Kidney epithelial cell (primary cell): ENCODE measurements at places on chromosomes 3 and 15.

- DNase-seq: no peak
Observed at GRCh38 chr3:128366652-128367051, 100.0 kb downstream of the DNAJB8 start.

DNA sequence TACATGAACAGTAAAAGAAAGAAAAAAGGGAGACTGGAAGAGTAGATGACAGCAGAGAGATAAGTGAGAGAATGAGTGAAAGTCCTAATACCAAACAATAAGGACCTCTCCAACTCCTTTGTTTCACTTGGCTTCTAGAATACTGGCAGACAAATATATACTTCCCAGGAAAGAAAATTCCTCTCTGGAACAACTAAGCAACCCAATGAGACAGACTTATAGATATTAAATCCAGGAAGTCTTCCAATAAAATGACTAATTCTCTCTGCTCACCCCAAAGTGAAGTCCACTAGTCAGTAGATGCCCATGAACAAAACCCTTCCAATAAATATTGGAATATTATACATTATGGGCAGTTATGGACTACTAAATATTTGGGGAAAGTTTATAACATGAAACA, 114.2 kb downstream of the NEDD4 start:
- DNase-seq: no peak

GRCh38 chr3:62647711-62648110, 227.5 kb downstream of the CADPS start:
- DNase-seq: no peak

- DNase-seq: no peak
Observed at GRCh38 chr3:45693941-45694521, 4.8 kb downstream of the SACM1L start.

DNA sequence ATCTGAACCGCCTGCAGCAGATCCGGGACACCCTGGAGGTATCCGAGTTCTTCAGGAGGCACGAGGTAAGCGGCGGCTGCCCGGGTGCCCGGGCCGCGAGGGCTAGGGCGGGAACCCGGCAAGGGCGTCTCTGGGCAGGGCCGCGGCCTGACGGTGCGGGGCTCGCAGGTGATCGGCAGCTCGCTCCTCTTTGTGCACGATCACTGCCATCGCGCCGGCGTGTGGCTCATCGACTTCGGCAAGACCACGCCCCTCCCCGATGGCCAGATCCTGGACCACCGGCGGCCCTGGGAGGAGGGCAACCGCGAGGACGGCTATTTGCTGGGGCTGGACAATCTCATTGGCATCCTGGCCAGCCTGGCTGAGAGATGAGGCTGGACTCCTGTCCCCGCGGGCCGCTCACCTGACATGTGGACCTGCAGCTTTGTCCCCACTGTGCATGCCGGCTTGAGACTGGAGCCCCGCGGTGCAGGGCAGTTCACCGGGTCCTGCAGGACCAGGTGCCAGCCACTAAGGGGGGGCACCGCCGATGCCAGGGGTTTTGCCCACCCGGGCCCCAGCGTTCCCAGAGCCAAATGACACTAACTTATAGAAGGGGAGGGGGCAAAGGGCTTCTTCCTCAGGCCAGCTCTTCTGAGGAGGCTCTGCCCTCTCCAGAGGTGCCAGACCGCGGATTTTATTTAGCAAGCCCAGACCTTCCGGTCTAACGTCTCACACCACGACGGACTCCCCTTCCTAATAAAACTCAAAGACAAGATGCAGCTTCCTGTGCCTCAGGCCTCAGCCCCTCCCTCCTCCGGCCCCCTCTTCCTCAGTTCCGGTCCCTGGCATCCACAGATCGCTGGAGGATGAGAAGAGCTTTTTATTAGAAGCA, 9.4 kb downstream of the ITPKA start:
- no peak for DNase-seq

DNA sequence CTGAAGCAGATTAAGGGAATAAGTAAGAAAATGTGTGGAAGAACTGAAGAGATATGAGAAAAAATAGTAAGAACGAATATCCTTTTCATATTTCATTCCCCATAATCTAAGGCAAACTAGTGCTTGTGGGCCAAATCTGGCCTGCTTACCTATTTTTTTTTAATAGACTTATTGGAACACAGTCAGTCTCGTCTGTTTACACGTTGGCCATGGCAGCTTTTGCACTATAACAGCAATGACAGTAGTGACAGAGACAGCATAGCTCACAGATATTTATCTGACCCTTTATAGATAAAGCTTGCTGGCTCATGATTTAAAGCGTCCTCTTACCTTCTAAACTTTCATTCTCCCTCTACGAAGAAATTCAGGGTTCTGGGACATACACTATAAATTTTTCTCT, 50.0 kb upstream of the CDAN1 start:
- no peak for DNase-seq

DNA sequence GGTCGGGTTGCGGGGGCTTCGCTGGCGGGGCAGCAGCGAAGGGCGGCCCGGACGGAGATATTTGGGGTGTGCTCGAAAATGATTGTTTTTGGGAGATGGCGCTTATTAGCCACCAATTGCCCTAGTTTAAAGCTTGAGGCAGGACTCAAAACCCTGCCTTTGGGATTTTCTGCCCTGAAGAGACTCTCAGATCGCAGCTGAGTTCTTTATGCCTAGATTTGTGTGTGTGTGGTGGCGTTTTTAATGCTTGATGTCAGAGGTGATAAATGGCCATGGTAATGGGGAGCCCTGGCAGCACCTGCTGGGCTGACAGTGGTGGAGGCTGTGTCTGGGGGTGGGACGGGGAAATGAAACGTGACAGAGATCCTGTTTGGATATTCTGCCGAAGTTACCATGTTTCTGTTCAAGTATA, 604 bp downstream of the KCTD6 start:
- DNase-seq: no peak

DNA sequence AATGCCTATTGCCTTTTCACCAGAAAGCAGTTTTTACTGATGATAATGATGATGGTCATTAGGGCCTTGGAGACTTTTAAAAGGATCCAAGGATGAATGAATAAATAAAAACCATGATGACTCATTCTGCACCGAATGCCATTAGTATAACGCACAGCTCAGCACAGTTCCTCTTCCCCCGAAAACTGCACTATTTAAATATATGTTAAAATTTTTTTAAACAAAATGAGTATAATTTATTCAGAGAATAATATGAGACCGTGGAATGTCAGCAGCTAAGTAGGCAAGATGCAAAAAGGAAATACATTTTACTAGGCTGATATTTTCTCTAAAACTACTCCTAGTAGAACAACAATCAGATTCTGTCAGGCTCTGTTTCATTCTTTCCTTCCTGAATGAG, 83.4 kb upstream of the NANOGP8 start:
- no peak for DNase-seq

DNA sequence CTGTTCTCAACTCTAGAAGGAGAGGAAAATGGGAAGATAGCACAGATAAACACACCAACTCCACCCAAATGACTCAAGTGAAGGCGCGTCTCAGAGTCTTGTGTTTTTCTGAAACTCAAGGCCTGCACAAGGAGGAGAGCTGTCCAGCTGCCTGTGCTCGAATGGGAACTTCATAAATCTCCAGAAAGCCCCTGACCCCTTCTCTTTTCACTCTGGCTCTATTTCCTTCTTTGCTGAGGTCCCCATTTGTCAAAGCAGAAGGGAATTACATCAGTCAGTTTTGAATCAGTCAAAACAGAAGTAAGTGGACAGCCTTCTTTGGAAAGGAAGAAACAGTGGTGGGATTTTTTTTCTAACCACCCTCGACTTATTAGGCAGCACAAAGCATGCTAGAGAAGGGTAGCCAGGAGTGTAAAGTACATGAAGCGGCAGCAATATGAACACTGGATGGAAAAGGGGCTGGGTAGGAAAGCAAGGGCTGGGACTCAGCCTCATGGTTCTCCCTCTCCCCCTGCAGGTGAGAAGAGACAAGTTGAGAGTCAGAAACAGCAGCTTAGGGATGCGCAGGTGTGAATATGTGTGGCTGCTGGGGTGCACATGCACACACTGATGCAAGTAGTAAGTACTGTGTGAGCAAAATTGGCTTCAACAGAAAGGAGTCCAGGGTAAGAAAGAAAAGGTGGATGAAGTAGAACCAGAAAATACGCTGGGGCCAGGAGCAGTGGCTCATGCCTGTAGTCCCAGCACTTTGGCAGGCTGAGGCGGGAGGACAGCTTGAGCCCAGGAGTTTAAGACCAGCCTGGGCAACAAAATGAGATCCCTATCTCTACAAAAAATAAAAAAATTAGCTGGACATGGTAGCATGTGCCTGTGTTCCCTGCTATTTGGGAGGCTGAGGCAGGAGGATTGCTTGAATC, 36.6 kb upstream of the MAGEF1 start:
- no peak for DNase-seq

DNA sequence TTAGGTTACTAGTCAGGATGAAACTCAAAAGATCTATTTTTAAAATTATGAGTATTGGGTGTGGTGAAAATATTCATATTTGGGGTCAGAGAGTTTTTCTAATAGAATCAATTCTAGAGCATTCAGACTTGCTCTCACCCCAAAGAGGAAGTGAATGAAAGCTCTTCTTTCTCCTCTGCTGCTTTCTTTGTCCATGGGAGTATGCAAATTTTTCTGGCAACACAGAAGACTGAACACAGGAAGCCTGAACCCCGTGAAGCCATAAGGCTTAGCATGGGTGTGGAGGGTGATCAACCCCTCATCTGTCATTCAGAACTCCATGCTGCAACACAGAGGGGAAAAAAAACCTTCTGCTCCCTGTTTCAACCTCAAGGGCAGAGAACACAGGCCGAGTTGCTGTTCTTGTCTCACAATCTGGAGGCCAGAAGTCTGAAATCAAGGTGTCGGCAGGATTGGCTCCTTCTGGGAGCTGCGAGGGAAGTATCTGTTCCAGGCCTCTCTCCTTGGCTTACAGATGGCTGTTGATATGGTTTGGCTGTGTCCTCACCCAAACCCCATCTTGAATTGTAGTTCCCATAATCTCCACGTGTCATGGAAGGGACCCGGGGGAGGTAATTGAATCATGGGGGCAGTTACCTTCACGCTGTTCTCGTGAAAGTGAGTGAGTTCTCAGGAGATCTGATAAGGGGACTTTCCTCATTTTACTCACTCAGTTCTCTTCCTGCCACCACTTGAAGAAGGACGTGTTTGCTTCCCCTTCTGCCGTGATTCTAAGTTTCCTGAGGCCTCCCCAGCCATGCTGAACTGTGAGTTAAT, 33.7 kb upstream of the CD47 start:
- DNase-seq: no peak

DNA sequence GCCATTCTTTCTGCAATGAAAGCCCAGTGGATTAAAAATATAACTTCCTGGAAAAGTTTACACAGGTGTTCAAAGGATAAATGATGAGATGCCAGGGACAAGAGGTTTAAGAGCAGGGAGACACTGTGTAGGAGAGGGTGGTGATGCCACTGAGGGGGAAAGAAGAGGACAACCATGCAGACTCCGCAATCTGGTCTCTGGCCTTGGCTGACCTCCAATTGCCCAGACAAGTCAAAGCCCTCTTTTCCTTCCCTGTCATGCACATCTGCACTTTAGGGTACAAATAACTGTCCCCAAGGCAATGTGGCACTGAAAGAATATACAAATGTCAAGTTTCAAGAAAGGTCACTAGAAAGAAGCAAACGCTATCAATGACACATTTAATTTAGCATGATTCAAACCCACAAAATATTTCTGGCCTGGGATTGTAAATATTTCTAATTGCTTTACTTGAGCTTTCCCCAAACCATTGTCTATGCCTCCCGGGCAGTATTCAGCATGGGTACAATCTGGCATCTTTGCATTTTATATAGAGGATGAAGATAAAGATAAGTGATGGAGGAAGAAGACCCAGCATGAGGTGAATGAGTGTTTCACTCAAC, 319.4 kb downstream of the PLCL2 start:
- DNase-seq: no peak

GRCh38 chr3:96631050-96631449, 183.3 kb upstream of the EPHA6 start:
- DNase-seq: no peak
